ENCODE measurements at places on chromosomes 4 and X.

- no peak for DNase-seq
Measured at GRCh38 chr4:151955721-151956380, 195.0 kb upstream of the GATB start.

GRCh38 chr4:4254666-4255065 lies 6.6 kb upstream of the TMEM128 start:
- DNase-seq: no peak

- DNase-seq: no peak
Measured at GRCh38 chr4:10671366-10671765, 13.2 kb downstream of the CLNK start.

GRCh38 chr4:4268776-4269175 lies 20.8 kb upstream of the TMEM128 start:
- DNase-seq: no peak

- no peak for DNase-seq
Measured at GRCh38 chr4:154292589-154292988, 199.0 kb downstream of the DCHS2 start.

GRCh38 chr4:39961311-39961877 lies 16.3 kb downstream of the PDS5A start:
- DNase-seq: no peak

DNA sequence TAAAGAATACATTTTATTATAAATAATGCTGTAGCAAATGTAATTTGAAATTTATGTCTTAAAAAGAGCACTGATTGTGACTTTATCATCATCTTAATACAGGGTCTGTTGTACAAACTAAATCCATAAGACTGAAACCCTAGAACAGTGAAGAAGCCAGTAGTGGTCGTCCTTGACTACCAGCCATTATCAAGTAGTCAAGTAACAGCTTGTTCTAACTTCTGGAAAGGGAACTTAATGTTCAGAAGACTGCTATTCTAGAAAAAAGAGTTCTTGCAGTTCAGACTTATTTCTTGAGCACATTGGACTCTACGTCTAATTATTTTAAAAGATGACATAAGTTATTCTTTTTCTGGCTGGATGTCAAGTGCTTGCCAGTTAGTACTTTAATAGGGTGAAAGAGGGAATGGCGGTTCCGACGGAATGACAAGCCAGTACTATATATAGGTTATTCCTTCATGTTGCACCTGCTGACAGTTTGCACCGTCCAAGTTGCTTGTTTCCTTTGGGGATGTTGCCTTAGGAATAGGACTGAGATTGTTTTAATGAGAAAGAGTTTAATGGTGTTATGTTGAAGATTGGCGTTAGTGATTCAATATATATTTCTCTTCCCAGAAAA lies 109.9 kb downstream of the RAPGEF2 start:
- no peak for DNase-seq

DNA sequence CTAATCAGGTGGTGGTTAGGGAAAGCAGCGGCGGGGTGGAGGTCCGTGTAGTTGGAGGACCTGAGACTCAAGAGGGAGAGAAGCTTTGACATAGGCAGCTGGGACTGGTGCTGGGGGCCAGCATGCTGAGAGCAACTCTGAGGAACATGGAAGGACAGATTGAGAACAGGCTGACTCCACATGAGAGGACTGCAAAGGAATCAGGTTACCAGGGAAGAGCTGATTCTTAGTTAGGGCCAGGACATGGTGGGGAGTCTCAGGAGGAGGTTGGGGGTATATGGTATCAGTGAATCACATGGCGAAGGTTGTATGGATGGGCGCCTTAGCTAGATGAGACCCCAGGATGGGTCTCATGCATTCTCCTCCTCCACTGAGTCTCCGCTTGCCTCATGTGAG lies 264.0 kb upstream of the BOD1L1 start:
- no peak for DNase-seq

DNA sequence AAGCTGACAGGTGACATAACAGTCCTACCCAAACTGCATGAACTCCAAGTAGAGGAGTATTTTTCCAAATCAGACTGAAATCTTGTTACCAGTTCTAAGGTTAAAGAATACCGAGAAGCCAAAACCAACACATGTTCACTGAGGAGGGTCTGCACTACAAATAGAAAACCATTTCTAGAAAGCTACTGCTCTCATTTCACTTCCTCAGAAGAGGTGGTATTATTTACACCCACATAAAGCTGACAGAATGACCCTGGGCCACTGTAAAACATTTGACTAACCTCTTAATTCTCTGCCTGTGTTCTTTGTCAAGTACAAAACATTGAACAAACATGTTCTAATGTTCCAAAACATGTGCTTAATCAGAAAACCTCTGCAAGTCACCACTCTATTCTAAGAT lies 95.8 kb downstream of the IQCM start:
- DNase-seq: no peak

- no peak for DNase-seq
Measured at GRCh38 chr4:139167774-139168444, 9.1 kb downstream of the ELF2 start.

GRCh38 chr4:171676555-171677215 lies 136.5 kb upstream of the GALNTL6 start:
- DNase-seq: peak; percentile 38

- peak; percentile 32 for DNase-seq
Measured at GRCh38 chr4:129822701-129823100, 726.7 kb downstream of the C4orf33 start.

DNA sequence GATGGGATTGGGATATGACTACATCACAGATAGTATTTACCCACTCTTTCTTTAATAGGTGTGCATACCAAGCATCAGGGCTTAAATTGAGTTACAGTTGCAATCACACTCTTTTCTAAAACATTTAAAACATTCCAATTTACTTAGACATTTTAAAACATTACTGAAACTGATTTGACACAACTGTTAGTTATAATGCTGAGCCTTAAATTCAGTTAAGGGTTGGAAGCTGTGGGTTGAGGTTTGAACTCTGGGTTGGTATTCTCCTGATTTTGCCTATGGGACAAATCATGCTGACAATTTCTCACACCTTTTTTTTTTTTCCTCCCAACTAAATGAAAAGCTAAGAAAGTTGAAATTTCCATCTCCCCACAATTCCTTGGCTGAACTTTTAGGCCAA lies 16.3 kb downstream of the SLIT2 start:
- no peak for DNase-seq

DNA sequence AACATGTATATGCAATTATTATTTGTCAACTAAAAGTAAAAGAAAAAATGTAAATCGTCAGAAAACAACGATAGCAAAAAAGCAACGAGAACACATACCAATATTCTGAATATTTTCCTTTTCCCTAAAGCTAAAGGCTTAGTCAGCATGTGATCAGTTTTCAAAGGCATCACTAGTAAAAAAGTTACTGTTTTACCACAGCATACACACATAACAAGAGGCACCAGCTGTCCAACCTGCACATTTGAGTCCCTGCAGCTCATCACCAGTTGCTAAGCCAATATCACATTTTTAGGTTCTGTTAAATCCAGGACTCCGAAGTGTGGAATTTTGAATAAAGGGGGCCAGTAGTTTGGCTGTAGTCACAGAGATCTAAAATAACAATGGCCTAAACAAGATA lies 203.8 kb downstream of the ADGRA3 start:
- DNase-seq: no peak

DNA sequence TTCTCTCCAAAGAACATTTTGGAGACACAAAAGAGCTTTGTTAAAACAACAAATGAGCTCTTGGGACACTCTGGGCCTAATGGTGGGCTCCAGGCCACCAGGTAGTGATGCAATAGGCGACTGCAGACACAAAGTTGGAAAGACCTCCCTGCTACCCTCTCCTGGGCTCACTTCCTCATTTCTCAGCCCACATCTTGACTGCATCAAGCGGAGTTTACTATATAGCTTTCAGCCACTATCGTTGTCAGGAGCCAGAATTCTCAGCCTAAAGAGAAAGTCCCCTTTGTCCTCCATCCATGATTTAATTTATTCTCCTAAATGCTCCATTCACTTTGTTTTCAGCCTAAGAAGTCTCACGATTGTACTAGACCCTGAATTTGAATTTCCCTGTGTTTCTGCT lies 114.9 kb downstream of the EFHC2 start:
- DNase-seq: no peak

DNA sequence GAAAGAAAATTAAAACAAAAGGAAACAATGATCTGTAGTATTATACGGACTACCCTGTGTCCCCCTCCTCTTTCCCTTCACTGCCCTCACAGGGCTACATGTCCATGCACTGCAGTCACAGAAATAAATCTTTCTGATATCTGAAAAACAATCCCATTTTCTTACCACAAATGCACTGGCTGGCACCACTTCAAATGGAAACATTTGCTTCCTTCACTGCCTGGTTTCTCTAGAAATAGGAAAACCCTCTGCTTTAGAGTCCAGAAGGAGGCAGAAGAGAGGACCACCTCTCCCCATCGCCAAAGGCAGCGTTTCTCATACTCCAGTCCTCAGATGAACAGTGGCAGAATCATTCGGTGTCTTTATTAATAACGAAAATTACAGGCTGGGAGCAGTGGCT lies 98.2 kb downstream of the GRIA3 start:
- DNase-seq: no peak

DNA sequence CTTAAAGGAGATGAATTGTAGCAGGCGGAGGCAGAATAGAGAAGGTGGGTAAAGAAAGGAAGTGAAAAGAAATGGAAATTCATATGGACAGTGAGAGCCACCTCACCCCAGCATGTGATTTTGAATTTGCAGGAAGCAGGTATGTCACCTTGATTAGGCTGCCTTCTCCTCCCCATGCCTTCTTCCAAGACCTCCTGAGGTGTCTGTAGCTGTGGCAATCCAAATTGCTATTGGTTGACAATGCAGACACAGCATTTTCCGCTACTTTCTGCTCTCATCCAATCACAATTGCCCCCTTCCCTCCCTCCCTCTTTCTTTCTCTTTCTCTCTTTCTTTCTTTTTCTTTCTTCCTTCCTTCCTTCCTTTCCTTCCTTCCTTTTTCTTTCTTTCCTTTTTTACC lies 38.5 kb downstream of the RAB33B start:
- no peak for DNase-seq

GRCh38 chrX:31057691-31058090 lies 14.2 kb downstream of the FTHL17 start:
- no peak for DNase-seq

GRCh38 chr4:147924604-147925412 lies 192.9 kb downstream of the ARHGAP10 start:
- no peak for DNase-seq

- DNase-seq: no peak
Measured at GRCh38 chr4:175745329-175745728, 66.7 kb downstream of the GPM6A start.

- DNase-seq: no peak
Measured at GRCh38 chr4:175823015-175823742, 11.1 kb upstream of the GPM6A start.

- DNase-seq: no peak
Measured at GRCh38 chr4:177692907-177693306, 250.7 kb upstream of the AGA start.

DNA sequence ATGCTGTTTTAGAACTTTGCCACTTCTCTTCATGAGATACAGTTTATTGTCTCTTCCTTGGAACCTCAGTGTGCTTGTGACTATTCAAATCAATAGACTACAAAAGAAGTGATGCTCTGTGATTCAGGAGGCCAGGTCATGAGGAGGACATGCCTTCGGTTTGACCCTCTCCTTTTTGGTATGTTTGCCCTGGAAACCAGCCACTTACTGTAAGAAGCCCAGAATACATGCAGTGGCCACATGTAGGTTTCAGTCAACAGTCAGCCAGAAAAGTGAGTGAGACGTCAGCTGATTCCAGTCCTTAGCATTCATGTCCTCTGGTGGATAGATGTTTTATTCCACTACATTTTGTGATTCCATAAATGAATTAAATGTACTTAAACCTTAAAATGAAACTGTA lies 328.7 kb downstream of the PCDH18 start:
- DNase-seq: no peak

DNA sequence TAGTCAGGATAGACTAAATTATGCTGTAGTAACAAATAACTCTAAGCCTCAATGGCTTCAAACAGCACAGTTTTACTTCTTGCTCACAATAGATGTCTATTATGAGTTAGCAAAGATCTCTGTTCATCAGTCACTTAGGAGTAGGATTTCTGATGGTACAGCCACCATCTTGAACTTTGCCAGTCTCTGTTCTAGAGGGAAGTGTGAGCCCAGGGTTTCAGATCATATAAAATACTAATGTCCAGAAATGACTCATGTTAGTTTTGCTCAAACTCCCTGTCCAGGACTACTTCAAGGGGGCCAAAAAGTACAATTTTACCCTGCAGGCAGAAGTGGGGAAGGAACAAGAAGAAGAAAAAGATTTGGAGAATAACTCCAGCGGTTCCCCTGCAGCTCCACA lies 77.1 kb upstream of the LSM6 start:
- DNase-seq: no peak

DNA sequence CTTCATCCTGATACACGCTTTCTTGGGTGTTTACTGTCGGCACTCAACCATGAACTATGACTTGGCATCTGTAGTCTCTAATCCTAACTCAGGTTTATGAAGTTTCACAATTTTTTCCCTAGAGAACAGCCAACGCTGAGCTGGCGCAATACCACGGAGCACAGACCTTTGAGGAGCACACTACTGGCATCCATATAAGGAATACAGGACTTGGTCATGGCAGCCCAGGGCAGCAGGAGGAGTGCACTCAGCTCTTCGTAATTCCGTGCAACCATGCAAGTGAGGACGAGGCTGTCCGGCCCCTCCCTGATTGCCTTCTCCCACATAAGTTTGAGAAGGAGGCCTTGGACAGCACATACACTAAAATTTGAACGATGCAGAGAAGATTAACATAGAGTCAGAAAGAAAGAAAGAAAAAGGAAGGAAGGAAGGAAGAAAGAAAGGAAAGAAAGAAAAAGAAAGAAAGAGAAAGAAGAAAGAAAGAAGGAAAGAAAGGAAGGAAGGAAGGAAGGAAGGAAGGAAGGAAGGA lies 41.0 kb upstream of the PDLIM5 start:
- DNase-seq: peak; percentile 42

DNA sequence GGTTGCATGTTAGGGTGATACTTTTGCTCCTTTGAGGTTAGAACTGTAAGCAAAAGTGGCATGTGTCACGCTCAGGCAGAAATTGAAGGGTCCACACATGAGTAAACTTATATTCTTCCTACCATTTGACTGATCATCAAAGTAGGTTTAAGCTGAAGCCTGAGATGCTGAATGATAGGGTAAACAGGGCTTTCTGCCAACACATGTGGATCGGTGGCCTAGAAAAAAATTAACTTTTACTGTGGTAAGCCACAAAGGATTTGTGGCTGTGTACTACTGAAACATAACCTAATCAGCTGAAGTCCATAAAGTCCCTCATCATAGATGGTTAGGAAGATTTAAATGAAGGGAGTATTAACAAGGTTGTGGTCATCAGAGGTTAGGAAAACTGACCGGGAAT lies 1070.1 kb downstream of the STPG2 start:
- no peak for DNase-seq

- DNase-seq: no peak
Measured at GRCh38 chr4:73152893-73153292, 83.4 kb upstream of the COX18 start.
